ENCODE measurements at places on chromosomes 6 and 20.

- DNase-seq, result no peak
These were observed 216.4 kb downstream of the UNC5CL start for GRCh38 chr6:40822619-40823018.

- no peak for DNase-seq
These were observed 74.2 kb upstream of the VSTM2L start for GRCh38 chr20:37828684-37829083.

GRCh38 chr20:37714978-37715672 lies 21.3 kb downstream of the CTNNBL1 start:
- no peak for DNase-seq

DNA sequence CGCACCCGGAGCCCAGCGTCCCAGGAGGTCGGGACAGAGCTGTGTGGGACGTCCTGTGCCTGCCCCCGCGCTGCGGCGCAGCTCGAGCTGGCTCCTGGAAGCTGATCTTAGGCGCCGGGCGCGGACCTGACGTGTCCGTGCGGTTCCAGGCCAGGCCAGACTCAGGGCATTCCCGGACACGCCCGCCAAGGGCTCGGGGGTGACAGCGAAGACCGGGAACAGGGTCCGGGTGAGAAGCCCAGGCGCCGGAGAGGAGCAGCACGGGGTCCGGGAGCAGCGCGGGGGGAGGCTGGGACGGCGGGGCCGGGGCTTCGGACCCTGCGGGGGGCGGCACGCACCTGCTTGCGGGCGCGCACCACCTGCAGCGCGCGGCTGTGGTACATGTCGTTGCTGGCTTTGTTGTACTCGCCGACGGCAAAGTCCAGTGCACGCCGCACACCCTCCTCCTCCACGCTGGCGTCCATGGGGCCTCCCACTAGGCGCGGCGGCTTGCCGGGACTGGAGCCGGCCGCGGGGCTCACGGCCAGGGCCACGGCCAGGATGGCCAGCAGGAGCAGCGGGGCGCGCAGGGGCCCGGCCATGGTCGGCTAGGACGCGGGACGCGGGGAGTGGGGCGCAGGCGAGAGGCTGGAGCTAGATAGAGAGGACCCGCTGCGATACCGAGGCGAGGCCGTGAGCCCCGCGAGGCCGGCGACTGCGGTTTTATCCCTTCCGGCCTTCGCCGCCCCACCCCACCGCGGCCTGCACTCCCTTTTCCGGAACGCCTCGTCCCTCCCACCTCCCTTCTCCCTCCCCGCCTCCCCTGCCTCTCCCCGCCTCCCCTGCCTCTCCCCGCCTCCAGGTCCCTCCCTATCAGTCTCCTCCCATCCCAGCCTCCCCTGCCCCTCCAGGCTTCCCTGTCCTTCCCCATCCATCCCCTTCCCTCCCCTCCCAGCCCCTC lies at the start of gene CST3:
Gene CST3 (minus strand): TSS at position 674 of the 940 bp plus-strand sequence. CDS start 93 bp downstream, at position 581.
- peak; percentile 39 for DNase-seq

GRCh38 chr20:22581437-22582385 lies 2.7 kb downstream of the FOXA2 start:
- DNase-seq, result no peak

GRCh38 chr6:139296927-139297326 lies 5.1 kb upstream of the TXLNB start:
- DNase-seq, result no peak

DNA sequence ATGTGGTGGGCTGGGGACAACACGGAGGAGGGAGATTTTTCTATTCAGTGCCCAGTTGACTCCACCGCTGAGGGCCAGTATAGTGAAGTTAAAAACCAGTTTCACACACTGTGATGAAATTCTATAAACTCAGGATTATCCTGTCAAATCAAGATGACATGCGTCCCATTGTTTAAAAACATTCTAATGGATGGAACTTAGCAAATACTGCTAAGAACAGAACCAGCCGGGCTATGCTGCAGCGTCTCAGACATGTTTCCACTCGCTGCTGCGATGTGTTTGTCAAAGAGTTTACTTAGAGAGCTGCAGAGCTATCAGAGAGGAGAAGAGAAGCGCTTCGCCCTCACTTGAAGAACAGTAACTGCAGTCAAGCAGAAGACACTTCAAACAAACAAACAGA lies 212.6 kb upstream of the FOXQ1 start:
- no peak for DNase-seq
